ENCODE measurements at places on chromosomes 6 and 20.

GRCh38 chr6:107956181-107956580 is 1.8 kb downstream of the SEC63 start:
- no peak for DNase-seq

DNA sequence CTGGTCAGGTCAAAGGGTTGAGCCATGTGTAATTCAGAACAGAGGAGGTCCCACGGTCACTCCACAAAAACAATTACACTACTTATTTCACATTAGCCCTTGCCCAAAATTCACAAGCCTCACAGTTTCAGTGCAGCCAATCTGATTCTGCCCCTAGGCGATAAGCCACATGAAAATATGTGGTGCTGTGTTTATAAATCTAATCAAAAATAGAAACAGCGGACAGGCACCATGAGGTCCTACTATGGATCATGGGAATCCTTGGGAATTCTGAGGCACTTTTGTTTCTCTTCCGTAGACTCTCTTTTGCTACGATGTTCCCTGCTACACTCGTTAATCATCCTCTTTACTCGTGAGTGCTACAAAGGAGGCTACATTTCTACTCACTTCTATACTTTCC is 476.1 kb downstream of the TFAP2A start:
- DNase-seq: no peak

- no peak for DNase-seq
Observed at GRCh38 chr6:32173051-32173727, 2.7 kb downstream of the AGPAT1 start.

DNA sequence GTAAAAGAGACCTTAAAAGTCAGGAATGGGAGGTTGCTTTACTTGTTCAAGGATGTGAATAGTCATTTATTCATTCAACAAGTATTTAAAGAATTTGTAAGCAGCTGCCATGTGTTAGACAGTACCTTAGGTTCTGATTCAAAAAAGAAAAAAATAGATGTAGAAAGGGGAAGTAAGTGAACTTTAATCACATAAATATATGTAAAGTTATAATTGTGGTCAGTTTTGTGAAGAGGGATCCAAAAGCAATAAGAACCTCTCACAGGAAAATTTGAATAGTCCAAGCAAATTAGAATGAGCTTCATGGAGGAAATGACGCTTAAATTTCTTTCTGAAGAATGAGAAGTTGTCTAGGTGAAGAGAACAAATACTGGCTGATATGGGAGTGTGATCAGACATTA is 596.1 kb upstream of the CITED2 start:
- DNase-seq: no peak

DNA sequence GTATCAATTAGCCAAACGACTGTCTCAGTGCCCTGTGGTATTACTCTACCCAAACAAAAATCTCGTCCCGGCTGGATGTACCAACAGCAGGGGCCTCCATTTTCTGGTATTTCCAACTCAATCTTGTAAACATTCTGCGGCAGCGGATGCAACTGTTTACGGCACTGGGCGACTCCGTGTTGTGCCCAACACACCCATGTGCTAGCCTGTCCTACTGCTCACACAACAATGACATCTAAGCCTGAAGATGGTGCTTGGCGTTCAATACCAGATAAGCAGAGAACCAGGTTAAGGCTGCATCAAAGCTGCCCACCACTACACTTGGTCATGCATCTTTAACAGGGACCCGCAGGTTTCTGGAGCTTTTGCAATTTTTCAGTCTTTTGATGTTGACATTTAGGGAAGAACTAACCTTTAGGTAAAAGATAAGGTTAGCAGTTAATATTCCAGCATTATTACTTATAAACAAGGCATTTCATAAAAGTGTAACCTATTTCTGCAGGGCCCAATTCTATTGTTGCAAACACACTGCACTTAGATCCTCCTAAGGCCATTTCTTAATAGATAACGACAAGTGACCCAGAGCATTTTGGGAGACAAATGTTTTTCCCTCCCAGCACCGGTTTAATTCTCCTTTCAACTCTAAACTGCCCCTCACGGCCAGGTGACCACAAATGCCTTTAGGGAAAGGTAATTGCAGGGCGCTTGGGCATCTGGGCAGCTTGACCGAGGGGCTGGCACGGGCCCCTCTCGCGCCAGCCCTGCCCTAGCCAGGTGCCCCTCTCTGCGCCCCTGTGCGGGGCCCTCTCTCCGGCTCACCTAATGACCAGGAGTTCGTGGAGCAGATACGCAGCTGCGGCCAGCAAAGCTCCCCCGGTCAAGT is 945 bp downstream of the FAXC start:
- no peak for DNase-seq

Data from kidney epithelial cell (primary cell).